ENCODE measurements at places on chromosomes 13 and 19.

DNA sequence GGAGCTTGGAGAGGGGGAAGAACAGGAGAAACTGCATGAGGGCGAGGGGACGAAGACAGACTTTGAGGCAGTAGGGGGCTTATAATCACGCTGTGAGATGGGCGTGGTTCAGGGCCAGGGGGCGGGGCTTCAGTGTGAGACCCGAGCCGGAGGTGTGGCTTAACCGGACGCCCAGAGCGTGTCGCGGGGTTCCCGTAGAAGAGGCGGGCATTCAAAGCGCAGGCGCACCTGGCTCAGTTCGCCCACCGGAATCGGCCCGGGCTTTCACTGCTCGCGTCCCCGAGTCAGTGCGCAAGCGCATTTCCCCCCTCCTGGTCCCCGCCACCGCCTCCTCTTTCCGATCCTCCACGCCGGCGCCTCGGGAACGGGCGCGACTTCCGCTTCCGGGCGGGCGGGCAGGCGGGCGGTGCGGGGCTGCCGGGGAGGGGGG is 225 bp upstream of the ZNF865 start:
- H3K4me3 ChIP-seq: peak overlapping the region; percentile 78
- H3K36me3 ChIP-seq: peaks cover 17% of the 10 kb centered on the region
- no peaks in the 10 kb centered on the region for H3K27me3 ChIP-seq
- peak overlapping the region; percentile 98 for H3K27ac ChIP-seq

GRCh38 chr13:85799097-85799582 is at the start of gene SLITRK6:
TSS of gene SLITRK6 (minus strand) at chr13:85799419. CDS start at chr13:85796508, 2,911 bp downstream.
- peak within 1 kb of the TSS; percentile 64 for H3K4me3 ChIP-seq
- peak within 1 kb of the TSS; percentile 64 for H3K27ac ChIP-seq
- DNase-seq: no peak
- peaks cover 12% of the 10 kb centered on the region for H3K36me3 ChIP-seq

DNA sequence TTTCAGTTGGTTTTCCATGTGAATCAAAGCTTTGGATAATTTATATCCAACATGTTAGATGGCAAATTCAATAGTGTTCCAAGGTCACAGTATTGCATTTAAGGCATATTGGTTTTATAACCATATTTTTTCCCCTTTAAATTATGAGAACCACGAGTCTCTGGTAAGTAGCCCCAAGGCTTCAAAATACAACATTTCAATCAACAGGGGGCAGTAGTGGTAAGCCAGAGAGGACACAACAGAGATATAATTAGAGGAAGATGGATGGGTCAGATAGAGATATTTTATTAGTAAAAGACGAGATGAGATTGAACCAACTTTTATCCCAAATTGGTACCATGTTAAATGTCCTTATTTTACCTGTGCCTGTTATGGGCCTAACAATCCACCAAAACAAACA is 53.1 kb downstream of the KL start:
- H3K4me3 ChIP-seq: no peak overlapping the region
- no peak overlapping the region for H3K27ac ChIP-seq
- peaks cover 2% of the 10 kb centered on the region for H3K4me1 ChIP-seq

GRCh38 chr13:86298725-86299124 is 499.5 kb upstream of the SLITRK6 start:
- no peaks in the 10 kb centered on the region for H3K36me3 ChIP-seq
- no peak for DNase-seq
- H3K27ac ChIP-seq: no peak overlapping the region
- no peak overlapping the region for H3K4me3 ChIP-seq
- H3K4me1 ChIP-seq: no peaks in the 10 kb centered on the region
- H3K27me3 ChIP-seq: peaks cover 4% of the 10 kb centered on the region

DNA sequence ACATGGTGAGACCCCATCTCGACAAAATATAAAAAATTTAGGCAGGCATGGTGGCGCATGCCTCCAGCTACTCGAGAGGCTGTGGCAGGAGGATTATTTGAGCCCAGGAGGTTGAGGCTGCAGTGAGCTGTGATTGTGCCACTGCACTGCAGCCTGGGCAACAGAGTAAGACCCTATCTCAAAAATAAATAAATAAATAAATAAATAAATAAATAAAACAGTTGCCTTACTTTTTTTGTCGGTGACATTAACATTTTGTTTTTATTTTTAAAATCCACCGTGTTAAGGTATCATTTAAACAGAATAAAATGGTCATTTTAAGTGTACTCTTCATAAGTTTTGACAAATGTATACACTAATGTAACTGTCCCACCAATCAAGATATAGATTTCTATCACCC is 57.0 kb downstream of the RASL11A start:
- no peaks in the 10 kb centered on the region for H3K36me3 ChIP-seq
- peaks cover 2% of the 10 kb centered on the region for H3K4me1 ChIP-seq
- DNase-seq: no peak
- H3K27ac ChIP-seq: no peak overlapping the region

DNA sequence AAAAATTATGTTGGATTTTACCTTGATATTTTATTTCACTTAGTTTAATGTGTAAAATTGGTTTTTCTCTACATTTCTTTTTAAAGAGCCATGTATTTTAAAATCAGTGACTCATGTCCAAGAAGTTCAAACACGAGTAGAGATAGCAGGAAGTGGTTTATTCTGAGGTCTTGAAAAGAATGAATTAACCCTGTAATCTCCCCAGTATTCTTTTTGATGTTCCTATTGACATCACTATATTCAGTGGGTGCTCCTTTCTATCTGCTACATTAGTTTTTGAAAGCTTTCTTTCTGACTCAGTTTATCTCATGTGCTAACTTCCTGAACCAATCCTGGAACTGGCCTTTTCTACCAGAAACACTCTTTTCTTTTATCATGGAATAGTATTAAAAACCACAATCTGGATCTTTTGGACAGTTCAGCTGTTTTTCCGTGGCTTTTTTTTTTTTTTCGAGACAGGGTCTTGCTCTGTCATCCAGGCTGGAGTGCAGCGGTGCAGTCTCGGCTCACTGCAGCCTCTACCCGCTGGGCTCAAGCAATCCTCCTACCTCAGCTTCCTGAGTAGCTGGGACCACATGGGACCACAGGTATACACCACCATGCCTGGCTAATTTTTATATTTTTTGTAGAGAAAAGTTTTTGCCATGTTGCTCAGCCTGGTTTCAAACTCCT is 114.9 kb downstream of the PCCA start:
- H3K27ac ChIP-seq: no peak overlapping the region
- peaks cover 18% of the 10 kb centered on the region for H3K36me3 ChIP-seq
- H3K27me3 ChIP-seq: no peaks in the 10 kb centered on the region
- H3K4me3 ChIP-seq: no peak overlapping the region
- DNase-seq: no peak

DNA sequence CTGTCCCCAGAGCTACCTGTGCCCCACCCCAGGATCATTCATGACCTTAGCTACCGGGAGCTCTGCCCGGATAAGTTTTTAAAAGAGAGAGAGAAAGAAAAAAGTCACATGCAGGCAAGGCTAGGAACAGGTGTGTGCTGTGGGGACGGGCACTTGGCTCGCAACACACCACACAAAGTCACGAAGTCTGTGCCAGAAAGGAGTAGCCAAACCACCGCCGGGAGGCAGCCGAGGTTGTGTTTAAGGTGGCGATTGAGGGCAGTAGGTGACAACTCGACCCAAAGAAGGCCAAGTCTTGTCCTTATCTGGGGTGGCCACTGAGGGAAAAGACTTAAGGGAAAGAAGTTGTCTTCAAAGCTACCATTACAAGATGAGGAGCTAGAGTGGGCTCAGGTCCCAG is 4.6 kb upstream of the TSHZ3 start:
- peak overlapping the region; percentile 87 for H3K4me3 ChIP-seq
- H3K27ac ChIP-seq: peak overlapping the region; percentile 91
- H3K36me3 ChIP-seq: no peaks in the 10 kb centered on the region
- DNase-seq: no peak
- H3K27me3 ChIP-seq: peaks cover 71% of the 10 kb centered on the region

- H3K27me3 ChIP-seq: peaks cover 43% of the 10 kb centered on the region
- no peak overlapping the region for H3K4me3 ChIP-seq
- no peak for DNase-seq
- H3K27ac ChIP-seq: no peak overlapping the region
- H3K36me3 ChIP-seq: no peaks in the 10 kb centered on the region
These were observed 59.5 kb downstream of the ZIC5 start for GRCh38 chr13:99911965-99912566.

- no peaks in the 10 kb centered on the region for H3K27me3 ChIP-seq
- no peaks in the 10 kb centered on the region for H3K36me3 ChIP-seq
- H3K4me1 ChIP-seq: peaks cover 26% of the 10 kb centered on the region
- no peak overlapping the region for H3K27ac ChIP-seq
These were observed 5.2 kb downstream of the LCP1 start for GRCh38 chr13:46176756-46177155.

GRCh38 chr19:42494321-42494720 is 34.0 kb downstream of the CEACAM1 start:
- H3K36me3 ChIP-seq: no peaks in the 10 kb centered on the region
- peak overlapping the region; percentile 61 for H3K27ac ChIP-seq
- DNase-seq: no peak
- peaks cover 3% of the 10 kb centered on the region for H3K27me3 ChIP-seq
- H3K4me1 ChIP-seq: peaks cover 24% of the 10 kb centered on the region
- H3K4me3 ChIP-seq: no peak overlapping the region

DNA sequence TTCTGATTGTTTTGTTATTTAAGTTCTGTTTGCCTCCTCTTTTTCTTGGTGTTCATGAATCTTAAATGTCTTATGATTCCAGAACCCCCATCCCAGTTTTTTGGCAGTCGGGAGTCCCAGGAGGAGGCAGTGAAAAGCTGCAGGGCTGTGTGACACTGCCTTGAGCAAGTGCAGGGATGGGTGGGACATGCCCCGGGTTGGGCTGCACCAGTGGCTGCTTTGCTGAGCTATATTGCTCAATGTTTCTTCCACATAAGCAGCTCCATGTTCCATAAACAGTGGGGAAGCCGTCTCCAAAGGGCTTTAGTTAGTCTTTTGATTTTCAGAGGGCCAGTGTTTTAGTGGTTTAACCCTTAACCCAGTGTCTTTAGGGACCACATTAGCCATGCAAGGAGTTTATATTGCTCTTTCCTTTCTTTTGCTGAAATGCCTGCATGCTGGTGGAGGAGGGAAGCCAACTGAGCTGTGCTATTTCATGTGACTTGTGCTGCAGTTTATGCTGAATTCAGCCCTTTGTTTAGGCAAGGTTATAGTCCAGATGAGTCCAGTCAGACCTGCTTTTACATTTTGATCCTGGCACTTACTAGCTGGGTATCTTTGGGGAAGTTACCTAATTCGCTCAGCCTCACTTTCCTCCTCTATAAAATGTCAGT is 13.1 kb downstream of the ATP8A2 start:
- H3K27ac ChIP-seq: no peak overlapping the region
- H3K27me3 ChIP-seq: peaks cover 3% of the 10 kb centered on the region
- H3K4me1 ChIP-seq: peaks cover 23% of the 10 kb centered on the region
- DNase-seq: no peak
- H3K36me3 ChIP-seq: peaks cover 9% of the 10 kb centered on the region

GRCh38 chr13:23956106-23956505 is 58.8 kb upstream of the C1QTNF9B start:
- H3K4me1 ChIP-seq: peaks cover 25% of the 10 kb centered on the region
- DNase-seq: no peak
- peaks cover 10% of the 10 kb centered on the region for H3K27me3 ChIP-seq
- H3K36me3 ChIP-seq: no peaks in the 10 kb centered on the region

DNA sequence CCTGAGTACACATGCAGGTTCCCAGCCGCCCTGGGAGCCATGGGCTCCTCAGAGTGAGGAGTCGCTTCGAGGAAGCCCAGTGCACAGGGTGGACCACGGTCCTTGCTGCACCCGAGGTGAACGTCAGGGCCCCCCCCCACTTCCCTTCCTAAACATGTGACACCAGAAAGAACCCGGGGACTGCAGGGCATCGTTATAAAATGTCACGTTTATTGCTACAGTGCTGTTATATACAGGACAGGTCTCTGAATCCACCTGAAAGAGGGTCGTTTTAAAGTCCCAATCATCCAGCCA is 3.8 kb upstream of the UQCR11 start:
- H3K4me3 ChIP-seq: no peak overlapping the region
- no peak for DNase-seq
- H3K36me3 ChIP-seq: peaks cover 11% of the 10 kb centered on the region

GRCh38 chr19:52941941-52942385 is 18.7 kb upstream of the ZNF888 start:
- peak overlapping the region; percentile 90 for H3K4me3 ChIP-seq
- H3K36me3 ChIP-seq: peaks cover 6% of the 10 kb centered on the region
- H3K27ac ChIP-seq: peak overlapping the region; percentile 95

GRCh38 chr19:34649886-34650543 is 26.9 kb downstream of the SCGB2B2 start:
- H3K27ac ChIP-seq: no peak overlapping the region
- no peak overlapping the region for H3K4me3 ChIP-seq
- no peaks in the 10 kb centered on the region for H3K4me1 ChIP-seq
- no peaks in the 10 kb centered on the region for H3K27me3 ChIP-seq

- H3K36me3 ChIP-seq: no peaks in the 10 kb centered on the region
- H3K27ac ChIP-seq: no peak overlapping the region
- no peak for DNase-seq
- H3K4me3 ChIP-seq: no peak overlapping the region
- peaks cover 2% of the 10 kb centered on the region for H3K4me1 ChIP-seq
These were observed 5.3 kb downstream of the MLNR start for GRCh38 chr13:49225223-49226042.

DNA sequence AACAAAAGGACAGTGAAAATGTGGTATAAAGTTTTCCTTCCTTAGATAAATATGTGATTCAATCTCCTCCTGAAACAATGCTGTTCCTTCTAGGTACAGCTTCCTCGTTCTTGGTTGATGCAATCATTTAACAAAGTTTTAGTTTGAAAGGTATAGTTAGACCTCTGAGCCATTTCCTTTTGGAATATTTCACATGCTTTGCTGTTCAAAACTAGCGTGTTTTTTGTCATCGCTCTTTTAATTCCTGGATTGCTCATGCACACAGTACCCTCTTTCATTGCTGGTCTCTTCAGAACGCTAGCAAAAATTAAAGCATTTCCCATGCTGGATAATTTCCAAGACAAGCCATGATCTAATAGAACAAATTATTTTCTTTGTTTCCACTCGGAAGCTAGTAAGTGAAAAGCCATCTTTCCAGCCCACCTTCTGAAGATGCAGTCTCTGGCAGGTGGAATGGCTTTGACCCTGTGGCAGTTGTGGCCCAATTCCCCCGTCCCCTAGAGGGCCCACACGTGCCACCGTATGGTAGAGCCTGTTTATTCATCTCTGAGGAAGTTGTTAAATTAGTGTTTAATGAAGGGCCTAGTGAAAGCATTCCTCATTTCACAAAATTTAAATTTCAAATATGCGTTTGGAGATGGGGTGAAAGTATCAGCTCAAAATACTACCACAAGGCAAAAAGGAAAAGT is 1040.6 kb upstream of the SLC10A2 start:
- H3K27me3 ChIP-seq: no peaks in the 10 kb centered on the region
- peaks cover 17% of the 10 kb centered on the region for H3K36me3 ChIP-seq
- H3K4me1 ChIP-seq: peaks cover 30% of the 10 kb centered on the region
- peak overlapping the region; percentile 95 for H3K27ac ChIP-seq
- H3K4me3 ChIP-seq: no peak overlapping the region

- DNase-seq: no peak
- H3K4me3 ChIP-seq: no peak overlapping the region
- peak overlapping the region; percentile 81 for H3K27ac ChIP-seq
- peaks cover 69% of the 10 kb centered on the region for H3K4me1 ChIP-seq
These were observed 27.2 kb downstream of the RANBP3 start for GRCh38 chr19:5950741-5951140.

Data from mesothelial cell of epicardium (in vitro differentiated cells).